ENCODE measurements at places on chromosomes 13 and 19.

GRCh38 chr13:99296398-99296797 lies 10.8 kb downstream of the GPR183 start:
- DNase-seq = no peak

DNA sequence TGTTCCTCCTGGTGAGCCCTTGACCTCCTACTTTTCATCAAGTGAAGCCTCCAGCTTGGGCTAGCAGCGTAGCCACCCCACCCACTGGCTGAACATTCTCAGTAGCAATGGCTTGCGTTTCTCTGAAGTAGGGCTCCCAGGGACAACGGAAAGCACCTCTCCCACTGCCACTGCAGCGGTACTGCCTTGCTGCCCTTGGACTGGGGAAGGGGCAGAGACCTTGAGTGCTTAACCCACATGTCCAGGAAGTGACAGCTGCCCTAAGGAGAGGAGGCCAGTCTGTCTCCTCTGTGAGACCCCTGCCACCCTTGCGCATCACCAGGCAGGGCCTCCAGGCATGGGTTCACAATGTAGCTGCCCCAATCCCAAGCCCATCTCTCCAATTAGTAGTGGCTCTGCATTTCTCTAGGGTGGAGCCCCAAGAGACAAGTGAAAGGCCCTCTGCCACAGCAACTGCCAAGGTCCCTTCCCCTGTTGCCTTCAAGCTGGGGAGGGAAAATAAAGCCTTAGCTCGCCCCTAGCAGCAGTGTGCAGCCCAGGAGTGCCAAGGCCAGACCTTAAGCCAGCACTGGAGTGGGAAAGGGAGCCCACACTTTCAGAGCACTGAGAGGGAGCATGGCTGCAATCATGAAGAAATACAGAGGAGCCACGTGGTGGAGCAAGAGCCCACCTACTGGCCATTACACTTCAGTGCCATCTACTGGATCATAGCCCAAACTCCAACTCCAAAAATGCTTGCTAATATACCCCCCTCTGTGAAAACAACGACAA lies 175.9 kb upstream of the TRPC4 start:
- DNase-seq = peak; percentile 69

DNA sequence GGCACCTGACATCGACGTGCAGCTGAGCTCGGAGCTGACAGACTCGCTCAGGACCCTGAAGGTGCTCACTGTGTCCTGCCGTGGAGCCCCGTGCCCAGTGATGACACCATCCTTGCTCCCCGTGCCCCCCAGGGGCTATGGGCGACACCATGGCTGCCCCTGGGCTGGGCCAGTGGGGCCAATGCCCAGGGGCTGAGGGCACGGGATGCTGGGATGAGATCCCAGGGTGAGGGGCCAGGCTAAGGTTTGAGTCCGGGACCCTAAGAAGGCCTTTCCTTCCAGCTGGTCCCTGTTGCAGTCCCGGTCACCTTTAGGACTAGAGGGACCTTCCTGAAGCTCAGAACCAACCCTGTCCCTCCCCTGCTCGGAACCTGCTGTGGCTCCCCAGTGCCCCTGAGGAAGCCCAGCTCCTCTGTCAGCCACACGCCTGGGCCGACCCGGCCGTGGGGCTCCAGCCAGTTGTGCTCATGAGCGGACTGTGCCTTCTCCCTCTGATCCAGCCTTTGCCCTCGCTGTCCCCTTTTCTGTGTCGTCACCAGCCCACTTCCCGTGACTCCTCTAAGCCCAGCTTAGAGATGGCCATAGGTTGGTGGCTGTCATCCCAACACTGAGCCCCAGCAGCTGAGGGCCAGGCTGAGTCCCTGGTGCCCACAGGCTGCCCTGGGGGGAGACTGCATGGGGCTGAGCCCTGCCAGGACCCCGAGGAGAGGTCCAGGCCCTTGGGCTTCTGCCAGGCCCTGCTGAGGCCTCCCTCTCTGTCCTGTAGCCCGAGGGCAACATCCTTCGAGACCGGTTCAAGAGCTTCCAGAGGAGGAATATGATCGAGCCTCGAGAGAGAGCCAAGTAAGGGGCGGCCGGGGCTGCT lies 10.6 kb downstream of the NOP53 start:
- DNase-seq = no peak

DNA sequence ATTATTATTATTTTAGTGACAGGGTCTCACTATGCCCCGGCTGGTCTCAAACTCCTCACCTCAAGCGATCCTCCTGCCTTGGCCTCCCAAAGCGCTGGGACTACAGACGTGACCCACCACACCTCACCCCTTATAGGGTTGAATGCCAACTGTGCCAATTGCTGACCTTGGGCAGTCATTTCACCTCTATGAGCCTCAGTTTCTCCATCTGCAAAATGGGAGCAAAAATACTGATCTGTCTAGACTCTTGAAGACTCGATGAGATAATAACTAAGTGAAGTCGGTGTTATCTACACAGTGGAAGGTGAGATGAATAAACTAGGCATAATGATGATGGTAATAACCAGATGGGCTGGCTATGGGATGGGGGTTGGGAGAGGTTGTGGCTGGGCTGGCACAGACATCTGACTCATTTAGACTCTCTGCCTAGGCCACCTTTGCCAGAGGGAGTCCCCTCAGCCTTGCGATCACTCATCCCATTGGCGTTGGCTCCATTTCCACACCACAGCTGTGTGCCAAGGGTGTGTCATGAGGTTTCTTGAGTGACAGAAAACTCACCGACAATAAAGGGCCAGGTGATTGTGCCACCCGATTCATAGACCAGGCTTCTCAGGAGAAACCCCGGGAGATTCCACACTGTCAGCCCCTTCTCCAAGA lies at the start of gene CASP14:
Gene CASP14 (plus strand): TSS at position 596 of the 657 bp plus-strand sequence. CDS start 2,772 bp downstream, outside the sequence.
- no peak for DNase-seq

DNA sequence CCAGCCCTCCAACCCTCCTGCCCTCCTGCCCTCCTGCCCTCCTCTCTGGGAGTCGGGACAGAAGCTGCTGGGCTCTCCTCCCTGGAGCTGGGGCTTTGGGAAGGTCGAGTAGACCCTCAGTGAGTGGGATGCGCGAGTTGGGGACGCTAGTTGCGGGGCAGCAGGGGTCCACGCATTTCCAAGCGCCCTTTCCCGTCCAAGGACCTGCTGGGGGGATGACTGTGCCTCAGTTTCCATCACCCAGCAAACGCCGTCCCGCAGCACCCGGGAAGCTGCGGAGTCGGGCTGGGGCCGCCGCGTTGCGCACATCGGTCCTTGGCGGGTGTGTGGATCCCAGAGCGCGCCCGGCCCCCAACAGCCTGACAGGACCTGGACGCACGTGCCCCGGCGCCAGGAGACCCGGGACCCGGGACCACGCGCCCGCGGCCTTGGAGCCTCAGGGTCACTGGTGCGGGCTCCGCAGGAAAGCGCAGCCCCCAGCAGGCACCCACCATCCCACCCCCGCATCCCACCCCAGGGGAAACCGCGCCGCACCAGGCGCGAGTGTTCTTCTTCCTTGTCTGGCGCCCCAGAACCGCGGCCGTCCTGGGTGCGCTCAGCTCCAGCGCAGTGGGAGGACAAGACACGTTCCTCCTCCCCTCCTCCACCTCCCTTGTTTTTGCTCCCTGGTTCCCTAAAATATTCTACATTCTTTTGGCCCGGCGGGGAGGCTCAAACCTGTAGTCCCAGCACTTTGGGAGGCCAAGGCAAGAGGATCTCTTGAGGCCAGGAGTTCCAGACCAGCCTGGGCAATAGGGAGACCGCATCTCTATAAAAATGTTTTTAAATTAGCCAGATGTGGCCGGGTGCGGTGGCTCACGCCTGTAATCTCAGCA lies 9.2 kb downstream of the ONECUT3 start:
- peak; percentile 55 for DNase-seq

DNA sequence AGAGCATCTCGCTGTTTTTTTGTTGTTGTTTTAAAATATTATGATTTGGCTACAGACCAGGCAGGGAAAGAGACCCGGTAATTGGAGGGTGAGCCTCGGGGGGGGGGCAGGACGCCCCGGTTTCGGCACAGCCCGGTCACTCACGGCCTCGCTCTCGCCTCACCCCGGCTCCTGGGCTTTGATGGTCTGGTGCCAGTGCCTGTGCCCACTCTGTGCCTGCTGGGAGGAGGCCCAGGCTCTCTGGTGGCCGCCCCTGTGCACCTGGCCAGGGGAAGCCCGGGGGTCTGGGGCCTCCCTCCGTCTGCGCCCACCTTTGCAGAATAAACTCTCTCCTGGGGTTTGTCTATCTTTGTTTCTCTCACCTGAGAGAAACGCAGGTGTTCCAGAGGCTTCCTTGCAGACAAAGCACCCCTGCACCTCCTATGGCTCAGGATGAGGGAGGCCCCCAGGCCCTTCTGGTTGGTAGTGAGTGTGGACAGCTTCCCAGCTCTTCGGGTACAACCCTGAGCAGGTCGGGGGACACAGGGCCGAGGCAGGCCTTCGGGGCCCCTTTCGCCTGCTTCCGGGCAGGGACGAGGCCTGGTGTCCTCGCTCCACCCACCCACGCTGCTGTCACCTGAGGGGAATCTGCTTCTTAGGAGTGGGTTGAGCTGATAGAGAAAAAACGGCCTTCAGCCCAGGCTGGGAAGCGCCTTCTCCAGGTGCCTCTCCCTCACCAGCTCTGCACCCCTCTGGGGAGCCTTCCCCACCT lies 183.3 kb downstream of the KDM4B start:
- DNase-seq = no peak

GRCh38 chr19:35740423-35741202 lies 1.6 kb downstream of the IGFLR1 start:
- peak; percentile 99 for DNase-seq

GRCh38 chr13:61727767-61728166 lies 312.1 kb upstream of the PCDH20 start:
- DNase-seq = no peak

GRCh38 chr19:55398200-55398925 lies 9.2 kb downstream of the UBE2S start:
- no peak for DNase-seq

DNA sequence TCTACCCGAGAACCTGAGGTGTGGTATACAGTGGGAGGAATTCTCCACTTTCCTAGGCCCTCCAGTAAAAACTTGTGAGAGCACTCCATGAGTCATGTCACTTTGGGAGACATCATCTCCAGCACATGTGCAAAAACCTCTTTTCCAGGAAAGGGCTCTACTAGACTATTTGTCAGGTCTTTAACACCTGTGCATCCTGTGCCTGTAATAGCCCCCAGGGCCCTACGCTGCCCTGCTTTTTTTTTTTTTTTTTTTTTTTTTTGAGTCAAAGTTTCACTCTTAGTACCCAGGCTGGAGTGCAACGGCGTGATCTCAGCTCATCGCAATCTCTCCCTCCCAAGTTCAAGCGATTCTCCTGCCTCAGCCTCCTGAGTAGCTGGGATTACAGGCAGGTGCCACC lies 1.7 kb upstream of the ERVV-1 start:
- DNase-seq = no peak

DNA sequence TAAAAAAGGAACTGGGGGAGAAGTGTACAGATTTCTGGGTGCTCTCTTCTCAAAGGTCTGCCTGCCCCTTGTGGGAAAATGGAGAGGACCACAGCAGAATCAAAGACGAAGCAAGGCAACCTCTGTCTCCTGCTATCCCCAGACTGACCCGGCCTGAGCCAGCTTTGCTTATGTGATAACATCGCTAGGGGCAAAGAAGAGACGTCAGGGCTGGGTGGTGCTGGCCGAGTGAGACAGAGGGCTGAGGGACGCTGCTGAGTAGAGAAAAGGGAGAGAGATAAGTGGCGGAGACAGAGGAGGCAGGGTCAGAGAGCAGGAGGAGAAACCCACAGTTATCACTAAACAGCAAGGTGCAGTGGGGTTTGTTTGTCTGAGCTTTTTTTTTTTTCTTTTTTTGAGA lies 4.6 kb upstream of the MUC16 start:
- no peak for DNase-seq

DNA sequence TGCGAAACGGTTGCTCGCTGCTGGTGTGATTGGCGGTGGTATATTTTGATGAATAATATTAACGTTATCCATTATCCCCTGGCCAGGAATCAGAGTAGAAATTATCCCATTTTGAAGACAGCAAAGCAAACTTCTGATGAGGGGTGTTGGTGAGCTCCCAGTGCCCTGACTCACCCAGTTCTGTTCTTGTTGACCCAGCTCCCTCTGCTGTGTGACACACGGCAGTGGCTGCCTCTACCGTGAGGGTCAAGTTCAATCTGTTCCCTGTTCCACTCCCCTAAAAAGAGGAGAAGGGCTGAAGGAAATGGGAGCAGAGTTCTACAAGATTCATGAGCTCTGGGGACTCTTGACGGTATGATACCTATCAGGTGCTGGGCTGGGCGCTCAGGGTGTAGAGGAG lies 2.0 kb downstream of the CAMSAP3 start:
- DNase-seq = no peak

GRCh38 chr19:51610576-51610975 lies 19.6 kb downstream of the SIGLEC5 start:
- DNase-seq = no peak

DNA sequence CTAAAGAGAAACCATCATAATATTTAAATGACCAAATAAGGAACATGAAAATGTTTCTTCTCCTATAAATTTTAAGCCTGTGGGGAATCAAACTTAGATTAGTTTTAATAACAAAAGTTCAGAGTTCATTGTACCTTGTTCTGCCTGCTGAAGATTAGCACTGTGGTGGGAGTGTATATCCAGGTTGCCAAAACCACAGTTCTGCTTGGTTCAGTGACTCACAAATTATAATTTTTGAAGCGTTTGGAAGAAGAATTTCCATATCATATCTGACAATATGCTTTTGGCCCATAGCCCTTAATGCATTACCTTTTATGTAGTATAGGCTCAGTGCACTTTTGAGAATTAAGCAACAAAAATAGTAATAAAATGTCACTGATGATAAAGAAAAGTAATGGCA lies 545.2 kb downstream of the GPC6 start:
- no peak for DNase-seq

- peak; percentile 60 for DNase-seq
Observed at GRCh38 chr13:51785712-51786424, 18.1 kb downstream of the DHRS12 start.

- no peak for DNase-seq
Observed at GRCh38 chr13:57558051-57558467, 73.5 kb upstream of the PCDH17 start.

Measured in endodermal cell (in vitro differentiated cells).